ENCODE measurements at places on chromosomes 2 and 18. TPM values are rescaled to one million over a fixed set of nuclear protein-coding genes. Genes with fewer than 3 reads are reported as not detected.

GRCh38 chr2:1543776-1544477 is 130.7 kb downstream of the TPO start:
- H3K27ac ChIP-seq: no peak overlapping the region
- peaks cover 35% of the 10 kb centered on the region for H3K27me3 ChIP-seq
- no peaks in the 10 kb centered on the region for H3K36me3 ChIP-seq
- DNase-seq: no peak

- DNase-seq: no peak
- H3K27me3 ChIP-seq: peaks cover 7% of the 10 kb centered on the region
- H3K4me3 ChIP-seq: no peak overlapping the region
- H3K27ac ChIP-seq: no peak overlapping the region
Measured at GRCh38 chr2:111634995-111635538, 248.9 kb downstream of the ANAPC1 start.

GRCh38 chr2:234874347-234875046 is 77.3 kb upstream of the SH3BP4 start:
- H3K36me3 ChIP-seq: peaks cover 19% of the 10 kb centered on the region
- peaks cover 17% of the 10 kb centered on the region for H3K4me1 ChIP-seq
- no peak overlapping the region for H3K4me3 ChIP-seq
- H3K27ac ChIP-seq: no peak overlapping the region
- DNase-seq: no peak

- no peaks in the 10 kb centered on the region for H3K36me3 ChIP-seq
- no peaks in the 10 kb centered on the region for H3K27me3 ChIP-seq
- DNase-seq: no peak
- no peaks in the 10 kb centered on the region for H3K4me1 ChIP-seq
- no peak overlapping the region for H3K4me3 ChIP-seq
Measured at GRCh38 chr2:124589971-124590370, 564.9 kb downstream of the CNTNAP5 start.

DNA sequence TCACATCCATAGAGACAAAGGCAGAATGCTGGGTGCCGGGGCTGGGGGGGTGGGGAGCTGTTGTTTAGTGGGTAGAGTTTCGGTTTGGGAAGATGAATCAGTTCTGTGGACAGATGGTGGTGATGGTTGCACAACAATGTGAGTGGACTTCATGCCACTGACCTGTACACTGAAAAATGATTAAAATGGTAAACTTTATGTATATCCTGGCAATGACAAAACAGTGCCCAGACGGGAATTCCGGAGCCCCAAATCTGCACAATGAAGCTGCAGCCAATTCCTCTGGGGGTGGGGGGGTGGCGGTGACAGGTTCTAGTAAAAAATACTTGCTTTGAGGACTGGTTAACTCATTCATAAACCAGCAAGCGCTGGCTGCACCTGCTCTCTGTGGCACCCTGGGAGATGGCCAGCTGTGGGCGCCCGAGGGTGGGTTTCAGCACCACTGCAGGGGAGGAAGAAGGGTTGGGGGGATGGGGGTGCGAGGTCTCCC is 81.8 kb upstream of the HPCAL1 start:
- no peaks in the 10 kb centered on the region for H3K27me3 ChIP-seq
- peaks cover 1% of the 10 kb centered on the region for H3K4me1 ChIP-seq
- H3K4me3 ChIP-seq: no peak overlapping the region
- H3K36me3 ChIP-seq: no peaks in the 10 kb centered on the region
- H3K27ac ChIP-seq: no peak overlapping the region

DNA sequence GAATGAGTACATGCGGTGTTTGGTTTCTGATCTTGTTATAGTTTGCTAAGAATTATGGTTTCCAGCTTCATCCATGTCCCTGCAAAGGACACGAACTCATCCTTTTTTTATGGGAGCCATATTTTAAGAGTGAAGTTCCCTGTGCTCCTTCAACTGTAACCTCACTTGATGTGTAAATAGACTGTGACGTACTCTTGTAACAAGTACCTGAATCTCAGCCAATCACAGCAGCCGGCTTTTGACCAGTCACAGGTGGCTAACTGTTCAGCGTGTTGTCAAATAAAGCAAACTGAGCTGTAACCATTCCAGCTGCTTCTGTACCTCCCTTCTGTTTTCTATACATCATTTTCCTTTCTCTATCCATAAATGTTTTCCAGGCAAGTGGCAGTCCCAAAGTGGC is 774.3 kb upstream of the HS6ST1 start:
- no peak overlapping the region for H3K27ac ChIP-seq
- H3K27me3 ChIP-seq: no peaks in the 10 kb centered on the region
- no peaks in the 10 kb centered on the region for H3K4me1 ChIP-seq
- no peak for DNase-seq
- H3K36me3 ChIP-seq: no peaks in the 10 kb centered on the region

GRCh38 chr2:193251909-193252308 is 1057.2 kb upstream of the TMEFF2 start:
- H3K4me3 ChIP-seq: no peak overlapping the region
- no peak overlapping the region for H3K27ac ChIP-seq
- H3K4me1 ChIP-seq: peaks cover 2% of the 10 kb centered on the region
- H3K36me3 ChIP-seq: no peaks in the 10 kb centered on the region
- DNase-seq: no peak

DNA sequence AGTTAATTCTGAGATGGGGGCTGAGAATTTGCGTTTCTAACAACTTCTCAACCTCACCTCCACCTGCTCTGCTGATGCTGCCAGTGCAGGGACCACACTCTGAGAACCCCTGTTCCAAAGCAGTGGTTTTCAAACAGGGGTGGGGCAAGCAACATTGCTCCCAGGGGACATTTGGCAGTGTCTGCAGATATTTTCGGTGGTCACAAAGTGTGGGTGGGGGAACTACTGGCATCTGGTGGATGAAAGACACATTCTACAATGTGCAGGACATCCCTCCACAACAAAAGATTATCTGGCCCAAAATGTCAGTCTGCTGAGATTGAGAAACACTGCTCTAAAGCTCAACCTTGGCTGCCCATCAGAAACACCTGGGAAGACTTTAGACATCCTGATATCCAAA is 188.7 kb upstream of the SATB2 start:
- H3K27ac ChIP-seq: no peak overlapping the region
- no peak overlapping the region for H3K4me3 ChIP-seq
- H3K27me3 ChIP-seq: peaks cover 4% of the 10 kb centered on the region

DNA sequence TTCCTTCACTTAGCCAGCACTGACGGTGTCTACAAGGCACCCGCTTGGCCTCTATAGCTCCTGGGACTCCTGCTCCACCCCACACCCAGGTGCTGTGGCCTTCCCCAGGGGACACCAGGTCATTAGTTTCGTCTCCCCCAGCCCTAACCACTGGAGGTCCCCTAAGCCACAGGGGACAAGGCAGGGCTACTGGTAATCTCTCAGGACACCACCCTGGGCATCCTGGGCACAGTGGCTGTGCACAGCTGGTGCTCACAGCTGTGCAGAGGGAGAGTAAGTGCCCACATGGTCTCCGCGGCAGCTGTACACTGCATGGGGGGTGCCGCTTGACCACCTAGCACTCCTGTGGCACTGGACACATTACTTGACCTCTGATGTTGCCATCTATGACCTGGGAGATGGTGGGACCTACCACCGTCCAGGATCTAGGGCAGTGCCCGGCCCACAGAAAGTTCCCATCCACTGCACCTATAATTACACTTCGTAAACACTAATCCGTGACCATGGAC is 134.0 kb downstream of the HDAC4 start:
- peak overlapping the region; percentile 59 for H3K27ac ChIP-seq
- H3K4me3 ChIP-seq: peak overlapping the region; percentile 78
- H3K36me3 ChIP-seq: no peaks in the 10 kb centered on the region
- peaks cover 71% of the 10 kb centered on the region for H3K27me3 ChIP-seq

- H3K4me3 ChIP-seq: no peak overlapping the region
- no peak overlapping the region for H3K27ac ChIP-seq
- no peaks in the 10 kb centered on the region for H3K36me3 ChIP-seq
- H3K4me1 ChIP-seq: peaks cover 31% of the 10 kb centered on the region
- peaks cover 11% of the 10 kb centered on the region for H3K27me3 ChIP-seq
Measured at GRCh38 chr2:128500138-128500800, 181.6 kb upstream of the HS6ST1 start.

GRCh38 chr2:30233271-30234009 is 2.1 kb downstream of the LBH start:
- H3K4me3 ChIP-seq: peak overlapping the region; percentile 95
- H3K27me3 ChIP-seq: no peaks in the 10 kb centered on the region
- DNase-seq: no peak
- peaks cover 14% of the 10 kb centered on the region for H3K36me3 ChIP-seq
- H3K27ac ChIP-seq: peak overlapping the region; percentile 97
- H3K4me1 ChIP-seq: peaks cover 67% of the 10 kb centered on the region

- H3K27ac ChIP-seq: no peak overlapping the region
- no peak for DNase-seq
- H3K36me3 ChIP-seq: no peaks in the 10 kb centered on the region
- H3K4me1 ChIP-seq: peaks cover 2% of the 10 kb centered on the region
- no peak overlapping the region for H3K4me3 ChIP-seq
- H3K27me3 ChIP-seq: no peaks in the 10 kb centered on the region
Measured at GRCh38 chr2:140775411-140775810, 1355.4 kb downstream of the LRP1B start.

GRCh38 chr2:85673716-85674375 is 5.8 kb upstream of the SFTPB start:
- H3K4me3 ChIP-seq: no peak overlapping the region
- no peak for DNase-seq
- H3K27ac ChIP-seq: no peak overlapping the region
- peaks cover 7% of the 10 kb centered on the region for H3K27me3 ChIP-seq

- no peaks in the 10 kb centered on the region for H3K4me1 ChIP-seq
- no peak overlapping the region for H3K27ac ChIP-seq
- DNase-seq: no peak
- H3K4me3 ChIP-seq: no peak overlapping the region
Measured at GRCh38 chr2:137252934-137253333, 487.6 kb downstream of the THSD7B start.

CABYR gene
- 18.1 TPM for polyA plus RNA-seq

ANKRD29 gene
- 0.26 TPM for polyA plus RNA-seq

TUBA3E gene
- polyA plus RNA-seq: not detected

SLC66A2 gene
- polyA plus RNA-seq: 40.9 TPM

IFT172 gene
- 2.5 TPM for polyA plus RNA-seq

RUFY4 gene
- polyA plus RNA-seq: not detected

SMPD4 gene
- 26.5 TPM for polyA plus RNA-seq
